ENCODE measurements at places on chromosomes 5 and 9.
A peak's percentile ranks its signal among the peaks of the same experiment; 100 is the strongest.

GRCh38 chr5:139747583-139748504 is 47.8 kb upstream of the PSD2 start:
- DNase-seq, result peak; percentile 18

GRCh38 chr5:38453921-38454320 is 102.5 kb downstream of the LIFR start:
- no peak for DNase-seq

- DNase-seq, result no peak
Measured at GRCh38 chr5:149261246-149261645, 10.4 kb upstream of the AFAP1L1 start.

DNA sequence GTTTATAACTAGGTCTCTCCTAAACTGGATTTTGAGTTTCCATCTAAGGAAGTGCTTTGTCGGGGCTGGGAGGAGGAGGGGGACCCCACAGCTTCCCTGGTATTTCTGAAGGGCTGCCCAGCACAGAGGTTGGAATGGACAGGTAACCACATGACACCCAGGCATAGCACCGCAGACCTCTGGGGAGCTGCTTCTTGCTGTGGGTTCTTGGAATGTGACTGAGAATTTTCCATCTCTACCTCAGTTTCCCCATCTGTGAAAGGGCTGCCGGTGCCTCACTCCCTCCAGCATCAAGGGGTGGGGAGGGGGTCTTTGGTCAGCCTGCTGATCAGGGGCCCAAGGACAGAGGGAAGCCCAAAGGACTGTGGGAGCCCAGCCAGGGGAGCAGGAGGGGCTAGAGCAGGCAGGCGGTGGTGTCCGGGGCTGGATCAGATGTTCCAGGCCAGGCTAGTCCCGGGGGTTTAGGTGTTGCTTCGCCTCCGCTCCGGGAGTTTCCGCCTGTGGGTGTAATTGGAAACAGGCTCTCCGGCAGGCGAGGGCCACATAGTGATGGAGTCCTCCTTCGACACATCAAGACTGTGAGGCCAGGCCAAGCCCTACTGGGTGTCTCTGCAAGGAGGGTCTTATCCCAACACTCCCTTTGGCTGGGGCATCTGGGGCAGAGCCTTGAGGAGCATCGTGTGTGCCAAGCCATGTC is 3.3 kb downstream of the OLFML2A start:
- no peak for DNase-seq

GRCh38 chr9:93536874-93537273 is 39.5 kb upstream of the PHF2 start:
- no peak for DNase-seq

GRCh38 chr9:32500768-32501167 is 25.2 kb downstream of the RIGI start:
- no peak for DNase-seq

GRCh38 chr9:74803376-74804017 is 84.2 kb downstream of the TRPM6 start:
- DNase-seq, result no peak

- DNase-seq, result no peak
Measured at GRCh38 chr9:107905308-107906020, 415.9 kb upstream of the KLF4 start.

DNA sequence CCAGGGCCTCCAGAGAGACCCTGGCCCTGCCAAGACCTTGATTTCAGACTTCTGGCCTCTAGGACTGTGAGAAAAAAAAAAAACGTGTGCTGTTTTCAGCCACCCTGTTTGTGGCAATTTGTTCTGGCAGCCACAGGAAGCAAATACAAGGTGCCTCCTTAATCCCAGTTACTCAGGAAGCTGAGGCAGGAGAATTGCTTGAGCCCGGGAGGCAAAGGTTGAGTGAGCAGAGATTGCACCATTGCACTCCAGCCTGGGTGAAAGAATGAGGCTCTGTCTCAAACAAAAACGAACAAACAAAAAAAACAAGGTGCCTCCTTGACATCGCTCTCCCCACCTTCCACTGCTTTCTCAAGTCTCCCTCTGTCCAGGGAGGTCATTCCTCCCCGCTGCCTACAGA is 98.0 kb downstream of the GABBR2 start:
- DNase-seq, result no peak

- peak; percentile 58 for DNase-seq
Measured at GRCh38 chr5:52800394-52801213, 12.9 kb downstream of the ITGA1 start.

DNA sequence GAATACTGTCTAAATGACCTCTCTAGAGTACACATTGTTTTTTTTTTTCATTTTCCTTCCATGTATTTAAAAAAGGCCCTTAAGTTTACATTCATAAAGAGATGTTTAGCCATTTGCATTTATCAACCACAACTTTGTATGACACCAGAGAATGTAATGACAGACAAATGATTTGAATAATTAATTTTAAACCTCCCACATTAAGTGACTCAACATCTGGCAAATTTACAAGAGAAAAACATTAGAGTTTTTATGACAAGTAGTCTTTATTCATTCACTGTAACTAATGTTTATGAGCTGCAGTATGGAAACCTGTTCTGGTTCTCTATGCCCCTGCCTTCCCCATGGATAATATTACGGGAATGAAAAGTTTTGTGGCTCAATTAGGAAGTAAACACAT is 1093.8 kb upstream of the CDH9 start:
- DNase-seq, result no peak

GRCh38 chr9:17719053-17719452 is 140.2 kb downstream of the SH3GL2 start:
- no peak for DNase-seq

DNA sequence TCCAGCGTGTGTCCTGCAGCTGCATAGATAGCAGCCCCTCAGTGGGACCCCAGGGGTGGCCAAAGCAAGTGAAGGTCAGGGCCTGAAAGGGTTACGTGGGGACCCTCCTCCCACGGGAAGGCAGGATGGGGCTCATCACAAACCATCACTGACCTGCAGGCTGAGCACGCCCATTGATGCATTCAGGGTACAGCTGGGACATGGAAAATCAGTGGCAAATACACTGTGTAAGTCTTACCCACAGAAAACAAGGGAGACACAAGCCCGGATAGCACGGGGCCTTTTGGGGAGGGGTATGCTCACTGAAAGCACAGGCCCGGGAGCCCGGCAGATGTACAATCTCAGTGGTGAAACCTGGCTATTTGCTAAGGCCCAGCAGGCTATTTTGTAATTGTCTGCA is 49.1 kb downstream of the SEMA4D start:
- no peak for DNase-seq

- no peak for DNase-seq
Measured at GRCh38 chr5:66406761-66407336, 189.3 kb upstream of the MAST4 start.

GRCh38 chr9:19381656-19382055 is 1.6 kb upstream of the RPS6 start:
- no peak for DNase-seq
